ENCODE measurements at places on chromosomes 1 and 21. TPM values are rescaled to one million over a fixed set of nuclear protein-coding genes. Genes with fewer than 3 reads are reported as not detected.

Gene SAMSN1
- 1.6 TPM for polyA plus RNA-seq

Gene RRAGC
- 19.1 TPM for polyA plus RNA-seq

Gene VHLL
- not detected for polyA plus RNA-seq

Gene DMBX1
- polyA plus RNA-seq: not detected

Gene CLCA2
- not detected for polyA plus RNA-seq

Gene KIAA1614
- 12.9 TPM for polyA plus RNA-seq

Gene MYCL
- 8.4 TPM for polyA plus RNA-seq

Gene GBP5
- 0.28 TPM for polyA plus RNA-seq

DNA sequence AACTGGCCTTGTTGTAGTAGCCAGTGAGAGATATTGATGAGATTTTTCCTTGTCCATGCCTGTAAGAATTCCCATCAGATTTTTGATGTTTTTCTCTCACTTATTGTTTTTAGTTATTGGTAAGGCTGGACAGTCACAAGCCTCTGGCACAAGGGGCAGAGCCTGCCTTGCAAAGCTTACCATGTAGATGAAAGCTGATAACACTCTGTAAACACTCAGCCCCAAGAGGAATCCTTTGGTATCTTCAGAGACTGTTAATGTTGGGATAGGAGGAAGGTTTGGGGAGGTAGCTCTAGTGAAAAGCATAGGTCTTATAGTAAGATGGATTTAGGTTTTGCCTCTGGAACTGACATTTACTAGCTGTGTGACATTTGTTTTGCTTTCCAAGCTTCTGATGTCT, 37.7 kb downstream of the MARK1 start:
- no peak for DNase-seq

DNA sequence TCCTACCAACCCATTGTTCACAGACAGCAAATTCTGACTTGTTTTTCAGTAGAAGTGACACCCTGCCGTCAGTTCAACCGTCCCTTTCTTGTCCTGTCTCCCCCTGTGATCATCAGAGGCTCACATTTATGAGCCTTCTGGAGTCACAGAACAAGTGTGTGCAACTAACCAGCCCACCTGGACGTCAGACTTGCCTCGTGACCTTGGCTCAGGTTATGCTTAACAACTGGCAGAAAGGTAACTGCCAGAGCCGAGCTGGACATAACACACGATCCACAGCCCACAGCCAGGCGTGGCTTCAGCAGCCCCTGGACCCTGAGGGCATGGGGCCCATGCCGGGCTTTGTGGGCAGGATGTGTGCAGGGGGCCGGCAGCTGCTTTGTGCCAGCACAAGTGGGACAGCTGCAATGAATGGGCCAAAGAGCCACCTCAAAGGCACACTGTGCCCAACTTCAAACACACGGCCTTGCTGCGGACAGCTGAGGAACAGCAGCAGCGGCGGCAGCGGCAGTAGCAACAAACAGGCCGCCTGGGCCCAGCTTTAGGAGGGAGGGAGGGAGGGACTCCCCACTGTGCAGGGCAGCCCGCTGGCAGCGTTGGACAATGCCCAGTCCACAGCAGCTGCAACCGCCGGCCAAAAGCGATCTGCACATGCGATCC, 103.9 kb downstream of the ZBTB18 start:
- peak; percentile 87 for DNase-seq

GRCh38 chr1:14439015-14439414, 159.5 kb upstream of the KAZN start:
- no peak for DNase-seq

GRCh38 chr1:116131866-116132605, 20.8 kb downstream of the MAB21L3 start:
- DNase-seq: no peak

- peak; percentile 14 for DNase-seq
These were observed 17.7 kb upstream of the FRRS1 start for GRCh38 chr1:99784143-99784542.

DNA sequence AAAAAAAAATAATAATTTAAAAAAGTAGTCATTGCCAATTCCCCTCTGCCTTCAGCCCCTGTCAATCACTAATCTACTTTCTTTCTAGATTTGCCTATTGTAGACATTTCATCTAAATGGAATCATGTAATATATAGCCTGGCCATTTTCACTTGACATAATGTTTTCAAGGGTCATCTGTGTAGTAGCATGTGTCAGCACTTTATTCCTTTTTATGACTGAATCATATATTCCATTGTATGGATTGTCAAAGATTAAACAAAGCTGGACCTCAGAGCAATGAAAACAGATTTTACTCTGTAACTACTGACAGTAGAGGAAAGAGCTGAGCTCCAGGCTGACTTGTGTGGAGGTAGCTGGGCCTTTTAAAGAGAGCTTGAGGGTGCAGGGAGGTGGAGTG, 15.9 kb downstream of the VPS13D start:
- DNase-seq: no peak

GRCh38 chr21:38734646-38735365, 70.9 kb upstream of the ETS2 start:
- peak; percentile 49 for DNase-seq

- DNase-seq: peak; percentile 67
These were observed 2.3 kb downstream of the TTLL7 start for GRCh38 chr1:83996621-83997020.

DNA sequence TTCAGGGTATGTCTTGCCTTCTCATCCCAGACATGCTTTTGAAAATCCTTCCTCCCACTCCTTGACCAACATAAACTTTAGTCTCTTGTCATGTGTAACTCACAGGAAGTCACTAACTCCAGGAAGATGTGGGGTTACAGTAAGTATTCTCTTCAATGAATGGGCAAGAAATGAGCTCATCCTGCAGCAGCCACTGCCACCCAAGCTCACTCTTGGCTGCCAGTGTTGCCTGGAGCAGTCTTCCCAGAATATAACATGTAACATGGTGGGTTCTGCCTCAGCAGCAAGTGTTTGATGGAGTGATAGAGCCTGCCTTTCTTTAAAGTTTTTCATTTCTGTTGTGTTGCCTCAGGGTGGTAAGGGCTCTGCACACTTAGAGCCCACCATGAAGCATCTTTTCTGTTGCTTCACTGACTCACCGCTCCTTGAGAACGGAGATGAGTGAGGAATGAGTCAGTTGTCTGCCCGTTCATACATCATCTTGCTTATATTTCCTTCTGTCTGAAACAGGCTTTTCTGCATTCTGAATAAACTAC, 187.0 kb downstream of the TPR start:
- no peak for DNase-seq

GRCh38 chr1:84634536-84635205, 55.6 kb downstream of the SSX2IP start:
- no peak for DNase-seq

DNA sequence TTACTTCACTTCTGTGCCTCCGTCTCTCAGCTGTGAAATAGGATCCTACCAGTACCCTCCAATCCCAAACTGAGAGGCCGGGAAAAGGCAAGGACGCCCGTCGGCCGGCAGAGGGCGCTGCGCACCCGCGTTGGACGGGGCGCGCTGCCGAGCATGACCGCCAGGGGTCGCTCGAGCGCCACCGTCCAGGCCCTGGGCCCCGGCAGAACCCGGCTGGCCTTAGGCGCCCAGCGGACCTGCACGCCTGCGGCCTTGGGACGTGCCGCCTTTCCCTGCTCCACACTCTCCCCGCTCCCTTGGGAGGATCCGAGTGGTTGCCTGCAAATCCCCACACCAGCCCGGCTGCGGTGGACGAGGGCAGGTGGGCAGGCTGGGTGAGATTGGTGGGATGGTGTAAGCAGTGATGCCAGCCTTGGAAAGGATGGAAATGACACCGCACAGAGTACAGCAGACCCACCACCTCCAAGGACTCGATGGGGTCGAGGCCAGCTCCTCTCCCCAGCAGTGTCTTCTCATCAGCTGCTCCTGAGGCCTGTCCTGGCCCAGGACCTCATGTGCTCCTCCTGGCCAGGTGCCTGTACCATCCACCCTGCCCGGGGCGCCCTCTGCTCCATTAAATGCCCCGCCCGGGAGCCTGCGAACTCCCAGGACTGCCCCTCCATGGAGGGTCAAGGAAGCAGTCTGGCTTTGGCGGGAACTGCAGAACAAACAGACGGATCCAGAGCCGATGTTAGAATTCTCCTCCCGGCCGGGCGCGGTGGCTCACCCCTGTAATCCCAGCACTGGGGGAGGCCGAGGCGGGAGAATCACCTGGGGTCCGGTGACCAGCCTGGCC, 47.4 kb upstream of the LBR start:
- DNase-seq: peak; percentile 80

DNA sequence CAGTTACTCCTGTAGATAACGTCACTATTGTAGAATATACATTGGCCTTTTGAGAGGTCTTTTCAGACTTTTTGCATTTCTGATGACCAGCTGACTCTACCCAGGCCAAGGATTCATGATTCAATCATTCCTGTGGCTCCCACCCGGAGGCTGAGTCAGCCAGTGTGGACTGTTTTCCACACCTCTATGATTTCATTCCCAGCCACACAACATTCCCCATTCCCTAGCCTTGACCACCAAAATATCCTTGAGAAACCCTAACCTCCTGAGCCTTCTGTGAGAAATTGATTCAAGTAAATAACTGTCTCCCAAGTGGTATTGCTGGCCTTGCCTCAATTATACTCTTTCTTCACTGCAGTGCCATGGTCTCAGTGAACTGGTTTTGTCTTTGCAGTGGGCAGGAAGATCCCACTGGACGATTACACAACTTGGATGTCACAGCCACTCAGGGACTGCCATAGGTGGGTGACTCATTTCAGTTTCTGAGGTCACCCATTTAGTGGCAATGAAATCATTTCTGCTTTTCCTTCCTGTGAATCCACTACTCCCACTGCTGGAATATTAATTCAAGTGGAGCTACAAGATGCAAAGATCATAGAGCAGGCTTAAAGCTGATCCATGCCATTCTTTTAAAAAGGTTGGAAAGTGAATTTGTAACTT, 518.6 kb upstream of the ZP4 start:
- DNase-seq: peak; percentile 31

GRCh38 chr21:41374867-41375533, 13.2 kb downstream of the MX2 start:
- no peak for DNase-seq

GRCh38 chr1:30525971-30526651, 197.3 kb downstream of the MATN1 start:
- DNase-seq: peak; percentile 76

GRCh38 chr1:156801409-156802121, 15.1 kb downstream of the SH2D2A start:
- peak; percentile 80 for DNase-seq

GRCh38 chr1:212478467-212479025, 45.8 kb downstream of the NENF start:
- DNase-seq: no peak

DNA sequence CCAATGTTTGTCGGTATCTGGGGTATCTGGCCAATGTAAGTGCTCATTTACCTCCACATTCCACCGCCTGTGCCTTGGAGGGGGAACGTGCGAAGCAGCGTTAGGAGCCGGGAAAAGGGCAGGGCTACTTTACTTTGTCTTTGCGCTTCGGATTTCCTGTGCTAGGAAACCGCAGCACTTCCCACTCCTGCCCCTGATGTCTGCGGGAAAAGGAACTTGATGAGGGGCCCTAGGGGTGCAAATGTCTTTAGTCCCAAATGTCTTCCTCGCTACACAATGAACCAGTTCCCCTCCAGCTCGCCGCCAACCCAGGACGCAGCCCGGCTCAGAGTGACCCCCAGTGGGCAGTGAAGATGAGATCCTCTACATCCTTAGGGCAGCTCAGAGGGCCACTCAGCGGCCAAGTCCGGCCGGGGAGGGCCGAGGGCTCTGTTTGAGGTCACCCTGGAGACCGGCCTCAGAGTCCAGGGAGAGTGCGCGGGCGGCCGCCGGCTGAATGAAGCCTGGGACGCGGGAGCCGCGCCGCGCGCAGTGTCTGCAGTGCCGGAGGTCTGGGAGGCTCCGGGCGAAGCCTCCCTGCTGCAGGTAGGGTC, at the start of gene DYNLT5:
Gene DYNLT5 (plus strand): TSS at position 460 of the 593 bp plus-strand sequence. CDS start 2,200 bp downstream, outside the sequence.
- DNase-seq: peak; percentile 65

All from muscle of leg (tissue), 16 donors.